ENCODE measurements at places on chromosomes 5 and 9.

- DNase-seq = no peak
Measured at GRCh38 chr5:11496137-11496719, 408.0 kb downstream of the CTNND2 start.

DNA sequence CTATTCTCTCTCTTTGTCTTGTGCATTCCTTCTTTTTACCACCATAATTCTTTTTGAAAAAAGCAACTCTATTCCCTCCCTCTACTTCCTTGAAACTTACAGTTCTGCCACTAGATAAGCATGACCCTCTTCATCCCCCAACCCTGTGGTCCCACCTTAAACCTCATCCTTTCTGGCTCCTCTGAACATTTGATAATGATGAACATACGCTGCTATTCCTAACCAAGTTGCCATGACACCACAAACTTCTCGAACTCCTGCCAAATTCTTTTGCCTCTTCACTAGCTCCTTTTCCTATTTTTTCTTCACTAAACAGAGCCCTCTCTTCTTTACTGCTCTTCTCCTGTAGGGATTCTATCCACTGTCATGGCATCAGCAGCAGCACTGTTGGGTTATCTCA is 57.1 kb downstream of the MOCS2 start:
- no peak for DNase-seq

GRCh38 chr5:131281133-131281867 is 17.4 kb downstream of the CDC42SE2 start:
- no peak for DNase-seq

- no peak for DNase-seq
Measured at GRCh38 chr5:180006141-180006540, 65.4 kb downstream of the RNF130 start.

DNA sequence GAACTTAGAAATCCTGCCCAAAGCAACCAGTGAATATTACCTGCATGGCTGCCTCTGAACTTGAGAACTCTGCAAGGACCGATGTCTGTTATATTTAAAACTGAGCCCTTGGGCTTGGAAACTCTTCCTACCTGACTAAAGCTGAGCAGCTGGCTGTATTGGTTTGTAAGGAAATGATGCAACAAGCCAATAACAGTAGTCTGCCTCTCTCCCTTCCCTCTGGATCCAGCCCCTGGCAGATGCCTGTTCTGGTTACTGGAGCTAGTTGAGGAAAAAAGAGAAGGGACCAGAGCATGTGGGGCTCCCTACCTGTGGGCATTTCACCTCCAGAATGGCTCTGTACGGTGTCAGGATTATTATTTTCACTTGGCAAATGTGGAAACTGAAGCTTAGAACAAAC is 34.7 kb downstream of the SH3RF2 start:
- no peak for DNase-seq

GRCh38 chr5:1568201-1568979 is 44.6 kb upstream of the LPCAT1 start:
- no peak for DNase-seq

GRCh38 chr9:138015021-138015829 is 137.6 kb downstream of the CACNA1B start:
- DNase-seq = no peak

DNA sequence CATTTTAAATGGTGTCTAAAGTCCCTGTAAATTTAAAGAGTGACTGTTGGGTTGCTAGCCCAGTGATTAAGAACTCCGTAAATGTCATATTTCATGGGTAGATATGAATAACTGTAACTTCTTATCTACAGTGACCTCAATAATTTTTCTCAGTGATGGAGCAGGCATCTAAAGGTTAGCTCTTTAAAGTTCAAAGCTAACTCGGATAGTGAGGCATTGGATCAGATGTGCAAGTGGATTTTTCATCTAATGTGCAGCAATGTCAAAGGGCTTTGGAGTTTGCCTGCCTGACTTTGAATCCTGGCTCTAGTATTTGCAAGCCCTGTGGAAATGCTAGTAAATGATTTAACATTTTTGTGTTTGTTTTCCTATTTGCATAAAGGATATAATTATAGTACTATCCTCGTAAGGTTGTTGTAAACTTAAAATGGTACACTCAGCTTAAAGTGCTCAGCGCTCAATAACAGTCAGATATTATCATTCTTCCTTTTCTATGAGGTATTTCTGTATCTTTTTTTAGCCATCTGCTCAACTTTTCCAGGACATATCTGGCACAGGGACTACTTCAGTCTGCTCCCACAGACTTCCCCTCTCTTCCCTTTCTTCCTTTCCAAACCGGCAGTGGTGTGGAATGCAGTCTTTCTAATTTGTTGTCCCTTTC is 163.7 kb upstream of the ELL2 start:
- no peak for DNase-seq

DNA sequence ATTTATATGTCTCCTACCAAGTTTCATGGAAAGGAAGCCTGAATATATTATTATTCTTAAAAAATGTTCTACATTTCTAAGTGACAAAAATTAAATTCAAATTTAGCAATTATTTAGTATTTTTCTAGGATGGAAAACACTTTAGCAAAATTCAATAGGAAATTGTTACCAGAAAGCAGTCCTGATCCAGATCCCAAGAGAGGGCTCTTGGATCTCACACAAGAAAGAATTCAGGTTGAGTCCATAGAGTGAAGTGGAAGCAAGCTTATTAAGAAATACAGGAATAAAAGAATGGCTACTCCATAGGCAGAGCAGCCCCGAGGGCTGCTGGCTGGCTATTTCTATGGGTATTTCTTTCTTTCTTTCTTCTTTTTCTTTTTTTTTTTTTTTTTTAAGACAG is 44.7 kb downstream of the LRRC70 start:
- DNase-seq = no peak

Measured in NCI-H510A (cell line).